Activated CD4-positive, alpha-beta T cell treated with anti-CD3 and anti-CD28 coated beads, Interleukin-2, Interleukin-4, amounts not matched to agents 100 ng/mL and 50 ng/mL, durations not matched to agents 16 hours and 8 hours (primary cell): ENCODE measurements at places on chromosomes 6 and 20.

DNA sequence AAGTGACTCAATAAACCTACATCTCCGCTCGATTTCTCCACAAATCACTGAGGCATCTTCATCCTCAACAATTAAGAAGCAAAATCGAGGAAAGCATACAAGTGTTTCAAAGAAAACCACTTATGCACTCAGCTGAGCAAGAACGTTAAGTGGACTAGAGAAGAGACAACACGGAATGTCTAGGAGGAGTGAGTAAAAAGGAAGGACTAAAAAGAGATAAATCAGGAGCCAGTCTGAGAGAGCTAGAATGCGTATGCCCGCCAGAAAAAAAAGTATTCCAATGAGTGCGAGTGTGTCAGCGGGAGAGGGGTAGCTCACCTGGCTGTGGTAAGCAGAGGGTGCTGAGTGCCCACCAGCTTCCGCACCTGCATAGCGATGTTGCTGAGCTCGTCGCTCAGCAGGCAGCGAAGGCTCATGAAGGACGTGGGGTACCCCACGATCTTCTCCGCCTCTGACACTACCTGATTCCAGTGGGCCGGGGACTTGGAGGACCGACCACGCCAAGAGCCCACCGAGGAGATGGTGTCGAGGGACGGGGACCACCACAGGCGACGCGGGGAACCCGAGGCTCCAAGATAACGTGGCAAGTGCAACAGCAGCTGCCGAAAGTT lies 587 bp downstream of the PDSS2 start:
- DNase-seq = peak; percentile 21

- no peak for DNase-seq
Observed at GRCh38 chr6:34671367-34671766, 25.2 kb downstream of the ILRUN start.

GRCh38 chr6:46511320-46511719 lies 20.1 kb upstream of the RCAN2 start:
- no peak for DNase-seq

DNA sequence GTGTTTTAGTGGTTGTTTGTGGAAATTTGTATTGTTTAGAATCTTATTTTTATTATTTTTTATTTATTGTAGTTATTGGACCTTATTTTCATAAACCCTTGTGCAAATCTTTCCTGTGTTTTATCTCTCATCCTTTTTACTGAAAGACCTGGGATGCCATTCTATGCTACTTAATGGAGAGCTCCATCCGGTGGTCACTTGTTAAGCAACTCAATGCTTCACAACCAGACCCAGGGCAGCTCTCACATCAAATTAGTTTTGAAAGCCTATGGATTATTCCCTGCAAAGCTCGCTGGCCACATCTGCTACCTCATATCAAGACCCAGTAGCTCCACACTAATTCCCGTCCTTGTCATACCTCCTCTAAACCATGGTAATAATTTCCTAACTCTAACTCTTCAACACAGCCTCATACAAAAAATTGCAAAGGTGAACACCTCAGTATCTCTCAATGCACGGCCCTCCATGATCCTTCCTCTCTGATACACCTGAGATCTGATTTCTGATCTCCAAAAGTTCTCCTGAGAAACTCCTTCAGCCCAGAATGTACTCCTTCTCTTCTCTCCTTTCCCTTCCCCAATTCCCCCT lies 296.6 kb upstream of the MANEA start:
- no peak for DNase-seq

GRCh38 chr6:16229700-16230099 lies 8.7 kb upstream of the GMPR start:
- DNase-seq = no peak

DNA sequence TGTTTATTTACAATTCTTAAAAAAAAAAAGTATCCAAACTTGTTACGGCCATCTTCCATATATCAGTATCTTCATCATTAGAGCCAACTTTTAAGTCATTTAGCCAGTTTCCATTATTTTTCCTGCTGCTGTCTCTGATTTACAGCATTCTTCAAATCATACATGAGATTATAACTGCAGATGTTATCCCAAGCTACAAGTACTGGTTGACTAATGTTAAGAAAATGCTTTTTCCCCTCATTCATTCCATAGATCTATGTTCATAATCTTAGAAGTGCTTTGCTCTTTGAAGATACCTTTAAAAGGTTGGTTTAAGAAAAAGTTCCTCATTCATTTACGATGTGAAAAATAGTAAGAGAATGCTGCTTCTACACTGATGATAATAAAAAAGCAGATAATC lies 158.7 kb downstream of the RNGTT start:
- no peak for DNase-seq

- no peak for DNase-seq
Observed at GRCh38 chr20:48098866-48099265, 313.6 kb upstream of the SULF2 start.

- peak; percentile 19 for DNase-seq
Observed at GRCh38 chr6:149895833-149896271, 2.1 kb downstream of the RAET1E start.

DNA sequence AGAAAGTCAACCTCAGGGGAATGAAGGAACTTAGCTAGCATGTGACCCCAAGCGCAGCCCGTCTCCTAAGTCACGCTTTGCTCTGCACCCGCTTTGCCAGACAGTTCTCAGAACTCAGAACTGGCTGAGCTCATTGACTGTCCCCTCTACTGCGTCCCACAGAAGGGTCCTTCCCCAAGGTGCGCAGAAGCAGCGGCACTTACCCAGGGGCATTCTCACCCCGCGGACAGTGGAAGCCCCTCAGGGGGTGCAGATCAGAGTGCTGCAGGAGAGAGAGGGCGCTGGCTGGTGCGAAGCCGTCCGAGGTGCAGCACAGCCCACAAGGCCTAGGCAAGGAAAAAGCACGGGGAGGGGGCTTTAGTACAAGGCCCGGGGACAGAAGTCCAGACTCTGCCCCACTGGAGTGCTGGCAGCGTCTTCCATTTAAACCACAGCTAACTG lies 807 bp downstream of the SNHG17 start:
- DNase-seq = peak; percentile 27

GRCh38 chr6:74491844-74492374 lies 713.9 kb downstream of the COL12A1 start:
- DNase-seq = no peak

GRCh38 chr20:42987376-42988114 lies 202.2 kb downstream of the PTPRT start:
- no peak for DNase-seq

GRCh38 chr20:45359406-45360148 lies 3.4 kb upstream of the SYS1 start:
- DNase-seq = no peak

GRCh38 chr6:55901765-55902270 lies 26.4 kb upstream of the BMP5 start:
- no peak for DNase-seq

- peak; percentile 20 for DNase-seq
Observed at GRCh38 chr6:138372711-138373463, 4.8 kb upstream of the SMIM28 start.

DNA sequence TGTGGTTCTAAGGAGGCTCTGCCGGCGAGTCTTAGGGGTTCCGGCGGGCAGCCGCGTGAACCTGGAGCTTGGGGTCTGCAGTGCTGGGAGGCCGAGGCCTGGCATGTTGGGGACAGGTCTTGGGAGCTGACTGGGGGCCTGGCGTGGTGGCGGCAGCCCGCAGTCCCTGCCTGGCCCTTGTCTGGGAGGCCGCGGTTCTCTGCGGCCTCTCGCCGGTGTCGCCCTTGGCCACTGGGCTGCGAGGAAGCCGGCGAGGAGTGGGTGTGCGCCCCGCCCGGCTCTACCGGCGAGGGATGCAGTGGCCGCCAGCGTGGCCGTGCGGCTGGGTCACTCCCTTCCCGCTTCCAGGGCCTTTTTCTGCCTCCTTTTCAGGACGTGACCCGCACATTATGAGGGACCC lies 36.3 kb downstream of the IGF2R start:
- DNase-seq = no peak

GRCh38 chr6:75084872-75085381 lies 120.9 kb downstream of the COL12A1 start:
- no peak for DNase-seq

DNA sequence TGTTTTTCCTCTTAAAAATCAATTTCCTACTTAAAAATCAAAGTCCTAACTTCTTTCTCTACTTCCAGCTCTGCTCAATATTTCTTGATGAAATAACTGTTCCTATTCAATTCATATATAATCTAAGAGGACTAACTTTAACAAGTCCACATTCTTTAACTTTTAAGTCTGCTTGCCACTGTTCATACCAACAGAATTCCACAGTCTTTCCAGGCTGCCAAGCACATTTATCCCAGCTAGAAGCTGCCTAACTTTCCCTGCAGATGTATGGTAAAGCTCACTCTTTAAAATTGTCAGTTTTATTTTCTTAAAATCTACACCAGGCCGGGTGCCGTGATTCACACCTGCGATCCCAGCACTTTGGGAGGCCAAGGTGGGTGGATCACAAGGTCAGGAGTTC lies 11.5 kb downstream of the CALHM6 start:
- DNase-seq = no peak

DNA sequence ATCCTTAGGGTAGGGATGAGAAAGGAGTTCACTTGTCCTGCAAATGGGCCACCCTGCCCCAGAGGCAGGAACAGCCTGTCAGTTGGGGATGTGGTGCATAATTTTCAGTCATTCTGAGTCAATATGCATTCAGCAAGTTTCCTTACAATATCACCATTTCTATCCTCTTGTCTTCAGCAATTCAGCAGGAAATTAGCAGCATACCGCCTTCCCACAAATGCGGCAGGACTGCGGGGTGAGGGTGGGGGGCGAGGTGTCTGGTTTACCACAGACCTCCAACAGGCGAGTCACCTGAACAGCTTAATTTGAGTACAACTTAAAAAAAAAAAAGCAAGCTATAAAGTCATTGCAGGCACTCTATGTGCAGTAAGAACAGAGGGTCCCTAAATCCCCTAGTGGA lies 126.8 kb downstream of the MAP3K7 start:
- peak; percentile 43 for DNase-seq

GRCh38 chr6:82906951-82907350 lies 158.7 kb downstream of the UBE3D start:
- DNase-seq = no peak

DNA sequence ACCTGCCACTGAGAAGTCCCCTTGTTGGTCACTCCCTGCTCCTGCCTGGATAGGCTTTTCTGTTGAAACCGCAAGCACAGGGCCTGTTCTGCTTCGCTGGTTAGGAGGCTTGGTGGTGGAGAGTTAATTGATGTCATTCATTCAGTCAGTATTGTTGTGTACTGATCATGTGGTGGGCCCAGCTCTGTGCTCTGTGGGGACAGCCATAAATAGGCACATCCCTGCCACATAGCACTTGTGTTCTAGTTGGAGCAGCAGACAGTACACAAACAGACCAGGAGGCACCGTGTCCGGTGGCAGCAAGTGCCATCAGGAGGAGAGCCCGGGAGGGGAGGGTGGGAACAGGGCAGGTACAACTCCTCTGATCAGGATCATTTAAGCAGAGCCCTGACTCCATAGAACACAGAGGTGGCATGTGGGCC lies 155.2 kb upstream of the INSM1 start:
- no peak for DNase-seq

GRCh38 chr6:167472880-167473279 lies 148.0 kb downstream of the TTLL2 start:
- no peak for DNase-seq

- no peak for DNase-seq
Observed at GRCh38 chr6:6840831-6841291, 252.3 kb downstream of the LY86 start.

- DNase-seq = no peak
Observed at GRCh38 chr6:6392214-6393068, 72.0 kb upstream of the F13A1 start.

DNA sequence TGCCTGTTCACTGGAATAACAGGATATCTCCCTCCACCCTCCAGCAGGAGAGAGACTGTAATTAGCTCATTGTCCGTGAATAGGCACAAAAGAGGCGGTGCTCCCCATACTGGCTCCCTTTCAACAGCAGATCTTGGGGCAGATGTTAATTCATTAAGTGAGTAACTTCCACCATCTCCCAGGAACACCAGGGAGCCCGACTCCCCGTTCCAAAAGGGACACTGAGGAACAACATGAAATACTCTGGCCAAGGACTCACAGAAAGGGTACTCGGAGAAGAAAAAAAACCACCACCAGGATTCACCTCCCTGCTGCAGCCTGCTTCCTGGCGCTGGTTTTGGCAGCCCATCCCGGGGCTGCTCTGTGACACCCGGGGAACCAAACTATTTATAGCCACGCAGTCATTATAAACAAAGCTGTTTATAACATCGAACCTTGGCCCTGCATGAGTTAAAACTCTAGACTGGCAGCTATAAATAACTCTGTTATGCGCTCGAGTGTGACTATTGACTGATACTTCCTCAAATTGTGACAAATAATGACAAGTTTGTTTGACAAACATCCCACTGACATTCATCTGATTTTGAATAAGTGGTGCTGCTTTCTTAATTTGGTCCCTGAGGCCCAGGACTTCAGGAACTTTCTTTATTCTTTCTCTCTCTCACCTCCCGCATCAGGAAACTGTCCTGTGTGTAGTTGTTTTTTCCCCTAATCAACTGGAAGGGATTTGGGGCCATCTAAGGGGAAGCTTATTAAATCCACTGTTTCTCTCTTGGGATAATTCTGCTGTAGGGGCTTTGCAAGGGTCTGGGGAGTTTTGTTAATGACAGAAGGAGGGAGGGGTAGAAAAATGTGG lies 521.6 kb downstream of the CD83 start:
- DNase-seq = no peak

- DNase-seq = no peak
Observed at GRCh38 chr6:85865420-85866369, 223.0 kb upstream of the SYNCRIP start.

- DNase-seq = no peak
Observed at GRCh38 chr6:152435816-152436215, 201.3 kb downstream of the SYNE1 start.

- no peak for DNase-seq
Observed at GRCh38 chr20:58851221-58851968, 693 bp upstream of the GNAS-AS1 start.

- DNase-seq = no peak
Observed at GRCh38 chr6:166739117-166739975, 112.3 kb upstream of the RPS6KA2 start.

DNA sequence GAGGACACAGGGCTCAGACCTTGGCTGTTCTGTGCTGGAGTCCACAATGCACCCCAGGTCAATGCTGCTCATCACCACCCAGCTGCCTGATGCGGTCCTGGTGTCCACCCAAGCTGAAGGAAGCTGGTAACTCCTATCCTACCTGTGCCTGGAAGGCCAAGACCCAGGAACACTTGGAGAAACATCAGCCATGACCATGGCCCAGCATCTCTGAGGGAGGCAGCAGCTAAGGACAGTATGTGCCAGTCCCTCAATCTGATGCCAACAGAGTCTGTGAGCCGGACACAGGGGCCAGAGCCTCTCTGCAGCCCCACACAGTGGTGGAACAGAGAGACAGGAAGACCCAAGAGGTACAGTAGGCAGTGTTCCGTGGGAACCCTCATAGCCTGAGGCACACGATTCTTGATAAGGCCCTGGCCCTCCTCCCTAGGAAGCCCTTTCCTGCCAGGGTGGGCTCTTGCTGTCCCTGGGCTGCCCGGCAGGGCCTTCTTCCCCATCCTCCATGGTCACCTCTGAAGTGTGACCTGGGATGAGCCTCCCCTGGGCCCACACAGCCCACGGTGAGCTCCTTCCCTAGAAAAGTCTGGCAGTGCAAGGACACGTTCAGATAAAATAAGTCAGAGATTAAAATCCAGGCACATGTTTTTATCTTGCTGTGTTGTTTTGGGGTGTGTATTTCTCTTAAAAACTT lies 170.7 kb downstream of the THBS2 start:
- DNase-seq = no peak

GRCh38 chr6:85421181-85421580 lies 28.7 kb upstream of the NT5E start:
- no peak for DNase-seq

- no peak for DNase-seq
Observed at GRCh38 chr6:63928613-63929012, 293.0 kb downstream of the PHF3 start.

- no peak for DNase-seq
Observed at GRCh38 chr6:126682440-126682839, 342.5 kb downstream of the CENPW start.
